ENCODE measurements at places on chromosomes 2 and 18. TPM values are rescaled to one million over a fixed set of nuclear protein-coding genes. Genes with fewer than 3 reads are reported as not detected.

SERPINB4 gene
- total RNA-seq, result not detected

DNA sequence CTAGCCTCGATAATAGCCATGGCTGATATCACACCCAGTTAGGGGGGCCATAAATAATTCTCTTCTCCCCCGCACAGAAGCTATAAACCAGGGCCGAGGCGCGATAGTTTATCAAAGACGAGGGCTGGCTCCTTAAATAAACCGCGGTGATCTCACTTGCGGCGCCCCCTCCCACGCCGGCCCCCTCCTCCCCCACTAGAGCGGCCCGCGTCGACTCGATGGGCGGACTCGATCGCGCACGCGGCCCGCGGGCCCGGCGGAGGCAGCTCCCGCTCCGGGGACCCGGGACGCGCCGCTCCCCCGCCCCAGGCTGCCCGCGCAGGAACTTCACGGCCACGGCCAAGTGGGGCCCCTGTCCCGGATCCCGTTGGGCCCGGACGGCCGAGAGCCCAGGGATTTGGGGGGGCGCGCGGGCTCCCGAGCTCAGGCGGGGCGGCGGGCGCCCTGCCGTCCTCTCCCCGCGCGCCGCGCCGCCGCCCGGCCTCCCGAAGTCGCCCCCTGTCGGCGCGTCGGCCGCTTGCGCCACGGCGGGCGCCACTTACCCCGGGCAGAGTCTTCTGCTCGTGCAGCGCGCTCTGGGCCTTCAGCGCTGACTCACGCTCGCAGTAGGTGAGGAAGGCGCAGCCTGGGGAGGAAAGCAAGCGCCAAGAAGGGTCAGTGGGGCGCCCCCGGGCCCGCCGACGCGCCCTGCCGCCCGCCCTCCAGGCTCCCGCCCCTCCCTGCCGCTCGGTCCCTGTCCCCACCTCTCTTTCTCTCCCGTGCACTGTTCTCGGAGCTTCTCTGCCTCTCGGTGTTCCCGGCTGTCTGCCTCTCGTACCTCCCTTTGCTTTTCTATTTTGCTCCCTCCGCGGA is 80.4 kb downstream of the CELF4 start:
- DNase-seq, result no peak

HOXD11 gene
- total RNA-seq, result not detected

GRCh38 chr18:75261430-75262223 is 51.0 kb downstream of the TSHZ1 start:
- no peak for DNase-seq

GRCh38 chr2:30312916-30313315 is 81.6 kb downstream of the LBH start:
- no peak for DNase-seq

DNA sequence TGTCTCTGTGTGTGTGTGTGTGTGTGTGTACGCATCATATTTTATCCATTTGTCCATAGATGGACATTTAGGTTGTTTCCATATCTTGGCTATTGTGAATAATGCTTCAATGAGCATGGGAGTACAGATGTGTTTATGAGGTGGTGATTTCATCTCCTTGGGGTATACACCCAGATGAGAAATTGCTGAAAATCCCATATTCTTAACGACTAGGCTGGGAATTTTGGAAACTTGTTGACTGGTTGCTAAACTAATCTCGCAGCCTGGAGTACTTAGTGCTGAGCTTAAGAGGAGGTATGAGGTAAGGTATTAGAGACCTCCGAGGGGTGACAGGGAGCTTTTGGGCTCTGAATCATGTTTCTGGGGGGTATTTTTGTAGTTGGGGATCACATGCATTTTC is 66.0 kb upstream of the SPRED2 start:
- DNase-seq, result no peak

DNA sequence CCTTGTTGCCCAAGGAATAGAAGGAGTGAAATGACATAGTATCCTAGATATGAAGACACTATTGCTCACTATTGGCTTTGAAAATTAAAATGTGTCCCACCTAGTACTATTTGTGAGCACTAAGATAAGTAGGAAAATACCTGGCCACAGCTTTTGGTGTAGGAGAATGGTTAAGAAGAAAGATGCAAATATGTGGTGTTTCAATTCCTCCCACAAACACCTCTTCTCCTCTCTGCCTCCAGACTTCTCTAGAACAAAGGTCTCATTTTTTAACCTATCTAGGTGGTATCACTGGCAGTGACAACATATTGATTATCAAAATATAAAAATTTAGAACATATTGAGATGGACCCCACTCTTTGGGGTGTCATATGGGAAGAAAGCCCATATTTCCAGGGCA is 929.9 kb upstream of the FANCL start:
- DNase-seq, result no peak

GRCh38 chr2:163734881-163735684 is 725 bp downstream of the FIGN start:
- no peak for DNase-seq

DNA sequence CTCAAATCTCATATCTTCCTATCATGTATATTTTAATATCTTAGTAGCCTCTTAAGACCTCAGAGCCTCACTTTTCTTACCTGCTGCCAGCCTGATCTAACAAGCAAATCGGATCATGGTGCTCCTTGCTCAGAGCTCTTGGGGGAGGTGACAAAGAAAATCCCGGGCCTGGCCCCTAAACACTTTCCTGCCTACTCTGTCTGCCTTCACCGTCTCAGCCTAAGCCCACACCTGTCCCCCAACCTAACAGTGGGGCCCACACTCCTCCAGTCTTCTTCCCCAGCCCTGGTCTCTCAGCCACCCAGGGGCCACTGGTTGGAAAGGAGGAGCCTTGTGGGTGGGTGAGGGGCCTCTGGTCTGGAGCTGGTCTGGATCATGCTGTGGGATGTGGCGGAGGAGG is 207.3 kb downstream of the HAUS1 start:
- no peak for DNase-seq

GRCh38 chr2:127783101-127783500 is 27.9 kb downstream of the WDR33 start:
- no peak for DNase-seq

OXER1 gene
- 0.94 TPM for total RNA-seq

- no peak for DNase-seq
These were observed 498.6 kb downstream of the CCDC85A start for GRCh38 chr2:56682397-56682760.

DNA sequence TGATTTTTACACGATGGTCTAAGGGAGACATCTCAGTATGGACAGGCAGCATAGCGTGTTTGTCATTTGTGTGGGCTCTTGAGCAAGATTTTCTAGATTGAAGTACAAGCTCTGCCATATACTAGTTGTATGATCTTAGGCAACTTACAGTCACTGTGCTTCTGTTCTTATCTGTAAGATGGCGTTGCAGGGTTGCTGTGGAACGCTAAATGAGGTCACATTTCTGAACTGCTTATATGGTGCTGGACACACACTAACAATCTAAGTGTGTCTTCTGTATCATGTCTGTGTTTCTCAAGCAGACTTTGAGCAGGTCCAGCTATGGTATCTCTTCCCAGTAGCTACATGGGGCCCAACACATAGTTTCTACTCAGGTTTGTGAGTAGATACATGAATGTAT is 29.2 kb downstream of the PARD3B start:
- DNase-seq, result no peak

DNA sequence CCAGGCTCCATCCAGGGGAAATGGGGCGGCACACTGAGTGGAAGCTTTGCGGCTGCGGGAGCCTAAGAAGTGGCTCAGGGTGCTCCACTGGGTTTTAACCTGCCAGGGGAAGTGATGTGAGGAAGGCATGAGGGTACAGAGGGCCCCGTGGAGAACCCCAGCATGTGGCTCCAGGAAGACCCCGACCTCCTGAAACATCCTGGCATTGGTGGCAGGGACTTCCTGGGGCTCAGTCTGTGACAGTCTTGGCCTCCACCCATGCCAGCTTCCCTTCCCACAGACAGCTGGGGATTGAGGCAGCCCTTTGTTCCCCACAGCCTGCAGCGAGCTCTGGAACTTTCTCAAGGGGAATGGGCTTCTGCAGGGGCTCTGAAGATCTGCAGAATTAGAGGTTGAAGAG is 146.6 kb downstream of the TNS1 start:
- DNase-seq, result no peak

GRCh38 chr2:45905632-45905958 is 254.1 kb downstream of the PRKCE start:
- no peak for DNase-seq

MTA3 gene
- total RNA-seq, result 21.4 TPM

ZNF396 gene
- 1.0 TPM for total RNA-seq

DNA sequence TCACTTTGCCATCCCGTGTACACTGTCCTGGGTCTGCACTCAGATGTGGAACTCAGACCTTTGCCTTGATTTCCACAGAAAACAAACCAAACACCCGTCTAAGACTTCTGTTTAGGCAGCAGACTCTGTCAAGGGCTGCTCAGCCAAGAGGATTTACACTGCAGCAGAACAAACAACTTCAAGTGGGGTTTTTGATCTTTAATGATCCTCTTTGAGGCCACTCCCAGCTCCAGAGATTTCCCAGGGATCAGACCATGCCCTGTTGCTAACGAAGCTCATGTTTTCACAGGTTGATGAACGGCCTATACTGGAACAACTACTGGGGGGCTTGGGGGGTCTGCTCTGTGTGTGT is 52.5 kb upstream of the LGALSL start:
- DNase-seq, result no peak

GRCh38 chr18:23209031-23209430 is 73.7 kb downstream of the CABLES1 start:
- DNase-seq, result no peak

TTN gene
- total RNA-seq, result 4,176 TPM

TUBA4B gene
- total RNA-seq, result not detected

DNA sequence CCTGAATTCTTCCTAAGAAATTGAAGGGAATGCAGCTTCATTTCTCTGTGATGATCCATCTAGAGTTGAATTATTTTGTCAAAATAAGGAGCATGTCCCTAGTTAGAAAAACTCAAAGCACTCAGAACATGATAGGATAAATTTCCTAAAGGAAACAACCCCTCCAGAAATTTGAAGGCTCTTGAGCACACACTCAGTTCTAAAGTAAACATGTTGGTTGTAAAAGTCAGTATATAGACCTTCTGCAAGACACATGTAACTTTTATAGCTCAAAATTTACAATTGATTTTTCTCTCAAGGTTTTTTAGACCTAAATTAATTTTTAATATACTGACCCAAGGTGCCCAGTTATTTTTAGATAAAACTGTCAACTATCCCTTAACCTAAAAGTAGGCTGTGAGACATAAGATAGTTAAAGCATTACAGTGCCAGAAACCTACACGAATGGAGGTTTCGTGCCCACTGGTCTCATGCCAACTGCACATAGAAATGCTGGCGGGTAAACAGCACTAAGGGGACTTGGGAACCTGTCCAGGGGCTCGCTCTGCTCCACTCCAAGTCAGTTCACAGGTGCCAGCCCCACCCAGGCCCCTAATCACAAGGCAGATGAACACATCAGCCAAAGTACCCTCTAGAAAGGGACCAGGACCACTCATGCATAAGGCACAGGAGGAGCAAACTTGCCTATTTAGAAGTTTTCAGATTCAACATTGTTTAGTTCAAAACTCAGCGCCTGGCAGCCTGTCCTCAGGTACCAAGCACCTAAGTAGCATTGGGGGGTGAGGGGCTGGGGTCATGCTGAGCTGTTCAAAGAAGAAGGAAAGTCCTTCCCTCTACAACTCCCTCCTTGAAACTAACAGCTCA is 106.5 kb downstream of the SMC6 start:
- no peak for DNase-seq

GRCh38 chr2:100554798-100555407 is 7.9 kb upstream of the PDCL3 start:
- no peak for DNase-seq

CACNB4 gene
- total RNA-seq, result 0.67 TPM

DNA sequence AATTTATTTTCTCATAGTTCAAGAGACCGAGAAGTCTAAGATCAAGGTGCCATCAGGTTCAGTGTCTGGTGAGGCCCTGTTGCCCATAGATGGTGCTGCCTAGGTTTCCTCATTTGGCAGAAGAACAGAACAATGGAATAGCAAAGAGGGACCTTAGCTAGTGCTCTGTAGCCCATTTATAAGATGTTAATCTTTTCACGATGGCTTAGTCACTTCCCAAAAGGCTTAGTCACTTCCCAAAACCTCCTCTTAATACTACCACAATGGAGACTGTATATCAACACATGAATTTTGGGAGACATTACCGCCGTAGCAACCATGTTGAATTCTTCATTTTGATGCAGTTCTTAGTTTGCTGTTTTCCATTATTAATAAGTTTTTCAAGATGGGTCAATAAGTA is 246.3 kb upstream of the NRP2 start:
- no peak for DNase-seq

DSC2 gene
- 26.7 TPM for total RNA-seq

GRCh38 chr2:8536686-8537561 is 144.9 kb upstream of the ID2 start:
- peak; percentile 59 for DNase-seq

DNA sequence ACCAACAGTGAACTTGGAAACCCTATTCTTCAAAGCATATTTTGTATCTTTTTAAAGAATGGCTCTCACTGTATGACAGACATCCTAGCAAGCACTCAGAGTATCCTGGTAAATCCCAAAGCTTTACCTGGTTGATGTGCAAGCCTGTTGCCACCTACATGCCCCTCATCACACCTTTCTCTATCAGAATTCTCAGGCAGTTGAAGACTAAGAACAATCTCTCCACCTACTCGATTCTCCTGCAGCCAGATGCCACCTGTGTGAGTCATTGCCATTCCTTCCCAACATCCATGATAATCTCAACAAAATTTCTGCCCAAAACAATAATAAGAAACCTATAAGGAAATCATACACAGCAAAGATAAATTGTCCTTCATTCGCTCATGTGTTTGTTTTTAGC is 659.8 kb downstream of the BCL11A start:
- no peak for DNase-seq

MROH2A gene
- not detected for total RNA-seq

DNA sequence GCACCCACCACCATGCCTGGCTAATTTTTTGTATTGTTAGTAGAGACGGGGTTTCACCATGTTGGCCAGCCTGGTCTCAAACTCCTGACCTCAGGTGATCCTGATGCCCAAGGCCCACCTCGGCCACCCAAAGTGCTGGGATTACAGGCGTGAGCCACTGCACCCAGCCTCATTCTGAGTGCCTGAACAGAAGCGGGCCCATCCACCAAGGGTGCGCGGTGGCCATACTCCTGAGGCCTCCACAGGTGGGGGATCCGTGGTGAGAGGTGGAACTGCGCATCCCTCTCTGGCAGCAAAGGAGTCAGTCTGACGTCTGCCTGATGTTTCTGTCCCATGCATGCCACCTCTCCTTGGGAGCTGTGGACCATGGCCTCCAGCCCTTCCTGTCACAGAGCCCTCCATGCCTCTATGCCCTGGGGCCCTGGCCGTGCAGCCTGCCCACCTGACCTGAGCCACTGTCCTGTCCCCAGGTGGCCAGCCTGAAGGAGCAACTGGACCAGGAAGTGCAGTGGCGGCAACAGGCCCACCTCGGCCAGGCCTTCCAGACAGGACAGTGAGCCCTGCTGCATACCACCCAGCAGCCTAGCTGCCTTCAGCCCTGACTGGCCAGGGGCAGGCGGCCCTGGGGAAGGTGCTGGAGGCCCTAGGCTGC is 7.6 kb upstream of the SNED1 start:
- DNase-seq, result peak; percentile 72

- no peak for DNase-seq
These were observed 271.8 kb upstream of the TFPI start for GRCh38 chr2:187826023-187826422.
